ENCODE measurements at places on chromosomes 3 and 15.

DNA sequence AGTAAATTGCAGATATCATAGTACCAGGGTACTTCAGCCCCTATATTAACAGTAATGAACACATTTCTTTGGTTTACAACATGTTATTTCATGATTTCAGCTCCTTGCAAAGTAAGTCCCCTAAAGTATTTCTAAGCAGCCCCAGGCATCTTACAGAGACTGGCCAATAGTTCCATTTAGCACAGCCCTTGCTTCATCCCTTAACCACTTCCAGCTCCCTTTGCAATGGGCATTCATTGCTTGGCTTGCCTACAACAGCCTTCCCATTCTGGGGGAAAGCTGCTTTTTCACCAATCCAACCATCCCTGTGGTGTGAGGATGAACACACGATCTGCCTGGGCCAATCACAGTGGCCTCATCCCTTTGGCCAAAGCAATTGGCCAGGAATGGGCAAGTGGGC lies 67.2 kb upstream of the XCR1 start:
- no peak for DNase-seq

GRCh38 chr3:42886294-42886822 lies 10.7 kb upstream of the CYP8B1 start:
- DNase-seq: no peak

DNA sequence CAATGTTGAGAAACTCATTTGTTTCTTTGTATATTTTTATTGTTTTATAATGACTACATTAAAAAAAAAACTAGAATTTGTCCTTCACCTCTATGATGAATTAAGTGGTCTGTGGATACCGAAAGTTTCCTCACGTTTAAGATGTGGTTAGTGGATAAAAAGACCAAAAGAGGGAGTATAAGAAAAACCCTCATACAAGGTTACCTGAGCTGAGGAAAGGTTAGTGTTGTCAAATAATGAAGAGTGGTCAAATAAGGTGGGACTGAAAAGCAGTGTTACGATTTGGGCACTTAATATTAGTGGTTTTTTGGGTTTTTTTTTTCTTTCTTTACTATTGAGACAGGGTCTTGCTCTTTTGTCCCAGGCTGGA lies 21.2 kb downstream of the RASA2 start:
- DNase-seq: no peak

GRCh38 chr3:127124120-127124519 lies 68.8 kb upstream of the PRR23E start:
- DNase-seq: no peak

DNA sequence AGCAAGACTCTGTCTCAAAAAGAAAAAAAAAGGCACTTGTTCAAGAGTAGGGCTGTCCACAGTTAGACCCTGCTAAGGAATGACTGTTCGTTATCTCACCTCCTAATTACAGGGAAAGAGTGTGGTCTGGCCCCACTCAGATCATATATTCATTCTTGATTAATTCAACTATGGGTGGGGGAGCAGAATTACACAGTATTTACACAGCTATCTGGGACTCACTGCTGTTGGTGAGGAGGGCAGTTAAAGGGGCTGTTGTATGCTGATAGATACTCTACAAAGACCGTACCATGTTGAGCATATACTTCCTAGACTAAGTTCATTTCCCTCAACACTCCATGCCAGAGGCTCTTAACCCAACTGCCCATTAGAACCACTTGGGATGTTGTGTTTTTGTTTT lies 3.8 kb upstream of the ZNF620 start:
- DNase-seq: no peak

DNA sequence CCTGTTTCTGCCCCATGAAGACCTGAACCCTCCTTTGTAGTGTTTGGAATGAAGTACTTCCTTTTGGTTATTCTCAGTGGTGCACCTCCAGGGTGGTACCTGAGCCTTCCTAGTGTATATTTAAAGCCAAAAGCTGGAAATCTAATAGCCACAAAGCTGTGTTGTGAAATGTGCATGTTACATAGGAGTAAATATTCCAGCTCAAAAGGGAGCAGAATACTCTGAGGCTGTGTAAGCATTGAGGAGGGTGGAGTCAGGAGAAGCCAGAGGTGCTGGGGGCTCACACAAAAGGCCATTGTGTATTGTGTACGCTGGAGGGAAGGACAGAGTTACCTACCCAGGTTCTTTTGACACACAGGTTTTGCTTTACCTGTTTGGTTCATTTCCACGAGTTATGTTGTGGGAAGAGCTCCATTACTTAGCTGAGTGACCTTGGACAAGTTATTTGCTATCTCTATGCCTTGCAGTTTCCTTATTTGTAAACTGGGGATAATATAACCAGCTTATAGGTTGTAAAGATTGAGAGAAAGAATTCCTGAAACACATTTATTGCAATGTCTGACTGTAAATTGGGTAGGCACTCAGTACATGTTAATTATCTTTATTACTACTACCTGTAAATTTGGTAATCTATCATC lies 24.7 kb downstream of the GPR171 start:
- peak; percentile 14 for DNase-seq

- peak; percentile 47 for DNase-seq
Measured at GRCh38 chr3:173733029-173733652, 335.6 kb downstream of the NLGN1 start.

DNA sequence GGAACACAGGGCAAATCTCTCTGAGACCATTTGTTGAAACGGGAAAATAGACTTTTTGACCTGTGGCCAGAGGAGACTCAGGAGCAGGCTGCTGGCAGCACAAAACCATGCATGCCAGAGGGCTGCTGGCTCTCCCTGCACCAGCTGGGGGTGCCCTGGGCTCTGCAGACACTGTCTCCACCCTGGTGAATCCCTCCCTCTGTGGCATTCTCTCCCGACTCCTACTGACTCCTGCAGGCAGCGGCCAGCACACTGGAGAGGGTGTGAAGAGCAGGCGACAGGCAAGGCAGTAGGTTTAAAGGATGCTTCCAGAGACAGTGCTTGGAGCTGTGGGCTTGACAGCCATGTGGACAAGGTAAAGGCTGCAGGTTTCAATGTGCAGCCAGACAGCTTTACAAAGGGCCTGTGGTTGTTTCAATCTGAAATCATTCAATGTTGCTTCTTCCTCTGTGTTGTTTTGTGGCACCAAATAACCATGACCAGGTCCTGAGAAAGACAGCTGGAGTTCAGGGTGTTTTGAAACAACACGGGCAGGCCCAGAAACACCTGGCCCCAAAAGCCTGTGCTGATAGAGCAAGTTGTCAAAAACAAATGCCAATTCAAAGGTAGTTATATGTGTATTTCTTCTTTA lies 431.0 kb upstream of the ATP10A start:
- no peak for DNase-seq

DNA sequence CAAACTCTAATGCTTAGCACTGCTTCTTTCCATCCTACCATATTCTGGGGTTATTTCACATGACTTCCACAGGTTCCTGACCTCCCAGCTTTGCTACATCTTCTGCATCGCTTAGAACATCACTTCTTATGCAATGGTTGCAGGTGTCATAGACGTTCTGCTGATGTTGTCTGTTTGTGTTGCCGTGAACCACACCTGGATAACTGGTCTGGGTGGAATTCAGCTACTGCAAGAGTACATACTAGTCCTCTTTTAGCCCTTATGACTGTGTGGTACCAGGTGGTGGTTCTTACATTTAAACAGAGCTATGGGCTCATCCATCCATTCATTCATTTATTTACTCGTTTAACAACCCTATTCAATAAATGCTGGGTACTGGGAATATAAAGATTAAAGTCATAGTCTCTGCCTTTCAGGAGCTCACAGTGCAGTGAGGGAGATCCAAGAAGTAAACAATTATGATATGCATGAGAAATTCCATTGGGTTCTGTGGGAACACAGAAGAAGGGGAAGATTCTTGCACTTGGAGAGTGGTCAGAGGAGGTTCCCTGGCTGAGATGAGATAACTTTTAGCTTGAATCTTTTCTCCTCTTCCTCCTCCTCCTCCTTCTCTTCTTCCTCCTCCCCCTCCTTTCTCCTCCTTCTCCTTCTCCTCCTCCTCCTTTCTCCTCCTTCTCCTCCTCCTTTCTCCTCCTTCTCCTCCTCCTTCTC lies 30.8 kb downstream of the TMEM45A start:
- no peak for DNase-seq

GRCh38 chr15:28955993-28956421 lies 70.2 kb downstream of the APBA2 start:
- DNase-seq: no peak

All from hepatocyte (in vitro differentiated cells).